ENCODE measurements at places on chromosomes 1 and 21. TPM values are rescaled to one million over a fixed set of nuclear protein-coding genes. Genes with fewer than 3 reads are reported as not detected.

CCDC185 gene
- not detected for total RNA-seq

OPTC gene
- total RNA-seq: not detected

C1QB gene
- total RNA-seq: 244 TPM

C1orf56 gene
- total RNA-seq: 7.9 TPM

F3 gene
- total RNA-seq: 18.8 TPM

CLSTN1 gene
- 69.4 TPM for total RNA-seq

AADACL4 gene
- not detected for total RNA-seq

SHISAL2A gene
- not detected for total RNA-seq

TMPRSS15 gene
- not detected for total RNA-seq

HES3 gene
- not detected for total RNA-seq

ATP1A2 gene
- 150 TPM for total RNA-seq

OR2L8 gene
- not detected for total RNA-seq

KCNA10 gene
- not detected for total RNA-seq

XKR8 gene
- total RNA-seq: 5.3 TPM

MNDA gene
- 2.9 TPM for total RNA-seq

ADAM30 gene
- not detected for total RNA-seq

GUCA2A gene
- not detected for total RNA-seq

SYF2 gene
- total RNA-seq: 39.4 TPM

GREM2 gene
- total RNA-seq: not detected

ZNF362 gene
- total RNA-seq: 41.9 TPM

NID1 gene
- 107 TPM for total RNA-seq

SPRR2E gene
- total RNA-seq: not detected

KCNJ9 gene
- not detected for total RNA-seq

NBPF4 gene
- not detected for total RNA-seq

BACE2 gene
- 26.6 TPM for total RNA-seq

GALNT2 gene
- total RNA-seq: 38.8 TPM
